ENCODE measurements at places on chromosomes 12 and 14.

GRCh38 chr14:71758229-71758951, 173.8 kb upstream of the RGS6 start:
- DNase-seq, result no peak

DNA sequence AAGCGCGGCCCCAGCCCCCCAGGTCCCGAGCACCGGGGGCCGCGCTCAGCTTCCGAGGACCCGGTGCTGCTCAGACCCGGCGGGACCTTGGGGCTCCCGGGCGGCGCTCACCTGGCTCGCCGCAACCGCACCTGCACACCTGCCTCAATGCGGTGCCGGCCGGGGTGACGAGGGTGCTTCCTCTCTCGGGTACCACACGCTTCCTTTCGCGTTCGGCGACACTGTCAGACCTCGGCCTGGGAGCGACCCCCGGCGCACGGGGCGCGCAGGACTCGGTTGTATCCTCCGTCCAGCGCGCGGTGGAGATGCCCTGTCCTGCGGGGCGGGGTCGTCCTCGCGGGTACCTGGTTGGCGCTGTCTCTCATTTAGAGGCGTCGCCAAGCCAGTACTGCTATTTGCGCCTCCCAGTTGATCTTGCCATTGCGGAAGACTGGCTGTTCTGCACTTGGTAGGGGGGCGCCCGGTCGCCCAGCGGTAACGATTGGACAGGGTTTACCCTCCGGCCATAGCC, 718 bp downstream of the PACS2 start:
- no peak for DNase-seq

- peak; percentile 11 for DNase-seq
Measured at GRCh38 chr12:13570005-13570694, 373.6 kb downstream of the EMP1 start.

DNA sequence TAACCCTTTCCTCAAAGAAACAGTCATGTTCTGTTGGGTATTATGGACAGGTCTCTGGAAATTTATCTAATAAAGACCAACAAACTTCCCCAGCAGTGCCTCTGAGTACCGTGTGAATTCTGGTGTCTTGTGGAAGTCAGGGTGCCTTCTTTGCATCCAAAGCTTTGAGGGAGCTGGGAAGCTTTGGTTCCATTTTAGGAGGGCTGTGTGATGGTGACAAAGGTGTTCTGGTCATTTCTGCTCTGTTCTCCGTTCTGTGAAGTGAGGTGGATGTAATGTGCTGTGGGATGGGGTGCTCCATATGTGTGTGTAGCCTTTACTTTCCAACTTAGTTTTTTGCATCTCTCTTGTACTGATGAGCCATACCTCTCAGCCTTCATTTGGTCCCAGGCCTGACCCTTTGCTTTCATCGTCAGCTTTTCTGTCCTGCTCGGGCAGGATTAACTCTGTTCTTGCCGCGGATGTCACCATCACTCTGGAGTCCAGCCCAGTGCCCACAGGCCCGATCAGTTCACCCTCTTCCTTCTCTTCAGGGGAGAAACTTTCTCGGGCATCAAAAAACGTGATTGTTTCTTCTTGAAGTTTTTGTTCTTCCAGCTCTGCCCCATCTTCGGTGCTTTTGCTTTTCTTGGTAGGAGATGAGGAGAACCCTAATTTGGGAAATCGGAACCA, 13.2 kb downstream of the PLD4 start:
- no peak for DNase-seq

DNA sequence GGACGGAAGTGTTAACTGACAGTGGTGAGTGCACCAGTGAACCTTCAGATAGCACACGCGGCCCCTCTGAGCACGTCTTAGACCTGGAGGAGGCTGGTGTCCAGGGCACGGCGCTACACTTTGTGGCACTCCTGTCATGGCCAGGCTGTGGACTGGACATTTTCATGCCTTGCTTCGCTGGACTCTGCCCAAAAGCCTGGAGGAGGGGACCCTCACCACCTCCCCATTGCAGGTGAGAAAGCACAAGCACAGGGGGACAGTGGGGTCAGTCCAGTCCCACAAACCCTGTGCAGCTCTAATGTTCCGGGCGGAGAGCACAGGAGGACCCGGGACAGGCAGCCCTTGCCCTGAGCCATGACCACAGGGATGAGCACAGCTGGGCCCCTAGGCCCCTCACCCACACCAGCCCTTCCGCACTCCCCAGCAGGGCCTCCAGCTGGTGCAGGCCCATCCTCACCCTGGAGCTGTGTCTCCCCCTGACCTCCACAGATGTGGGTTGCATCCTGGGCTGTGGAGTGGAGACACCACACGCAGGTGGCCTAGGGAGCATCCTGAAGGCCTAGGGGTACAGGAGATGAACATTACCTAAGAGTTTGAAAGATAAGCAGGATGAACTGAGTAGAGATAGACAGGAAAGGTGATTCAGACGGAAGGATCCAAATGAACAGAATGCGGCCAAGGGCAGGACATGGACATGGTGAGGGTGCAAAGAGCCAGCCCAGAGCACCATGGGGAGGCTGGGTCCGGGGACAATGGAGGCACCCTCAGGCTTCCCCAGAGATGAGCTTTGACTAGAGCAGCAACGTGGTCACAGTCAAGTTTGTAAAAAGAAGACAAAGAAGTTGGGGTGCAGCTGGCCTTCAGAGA, 132.8 kb downstream of the BCL11B start:
- no peak for DNase-seq
